Gastrocnemius medialis (tissue), 4 donors: ENCODE measurements at places on chromosomes 13 and 19.

DNA sequence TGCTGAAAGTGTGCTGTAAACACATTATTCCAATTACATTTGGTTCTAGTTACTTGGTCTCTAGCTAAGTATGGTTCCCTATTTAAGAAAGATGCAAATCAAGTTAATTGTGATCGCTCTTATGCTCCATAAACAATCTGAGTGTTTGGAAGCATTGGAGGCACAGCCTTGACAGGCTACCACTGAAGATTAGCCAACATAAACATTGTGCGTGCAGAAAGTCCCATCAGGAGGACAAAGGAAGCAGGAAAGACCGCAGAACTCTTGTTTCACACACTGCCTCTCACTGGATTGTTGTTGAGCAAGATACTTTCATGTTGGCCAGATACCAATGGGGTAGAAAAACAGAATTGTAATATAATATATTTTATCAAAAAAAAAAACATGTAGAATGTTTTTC is 814.4 kb downstream of the EFNB2 start:
- DNase-seq: no peak

- DNase-seq: no peak
These were observed 44.6 kb downstream of the GJA3 start for GRCh38 chr13:20116213-20116612.

DNA sequence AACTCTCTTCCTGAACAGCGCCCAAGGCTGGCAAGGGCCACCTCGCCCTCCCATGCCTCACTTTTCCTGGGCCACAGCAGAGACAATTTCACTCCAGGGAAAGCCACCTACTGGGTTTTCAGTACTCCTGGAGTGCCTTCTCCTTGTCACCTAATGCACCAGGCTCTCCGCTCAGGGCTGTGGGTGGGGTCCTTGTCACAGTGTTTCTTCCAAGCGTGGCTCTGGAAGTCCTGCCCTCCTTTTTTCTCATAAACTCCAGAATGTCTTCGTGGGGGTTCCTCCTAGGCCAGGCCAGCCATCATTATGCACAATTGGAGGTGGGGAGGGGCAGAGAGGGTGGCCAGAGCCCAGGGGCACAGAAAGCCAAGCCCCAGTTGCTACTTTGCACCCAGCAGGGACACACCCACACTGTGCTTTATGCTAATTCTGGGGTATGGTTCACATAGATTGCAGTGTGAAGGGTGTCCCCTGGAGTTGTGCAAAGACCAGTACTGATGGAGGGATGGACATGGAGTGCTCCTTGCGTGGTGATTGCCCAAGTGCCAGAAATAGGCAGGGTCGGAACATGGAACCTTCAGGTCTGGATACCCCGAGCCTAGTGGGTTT is 78.8 kb downstream of the CHST8 start:
- no peak for DNase-seq

GRCh38 chr19:13729859-13730258 is 34.5 kb upstream of the MRI1 start:
- no peak for DNase-seq

GRCh38 chr13:43057653-43058317 is 34.4 kb downstream of the DNAJC15 start:
- no peak for DNase-seq

GRCh38 chr13:61286148-61286745 is 129.4 kb downstream of the PCDH20 start:
- no peak for DNase-seq

DNA sequence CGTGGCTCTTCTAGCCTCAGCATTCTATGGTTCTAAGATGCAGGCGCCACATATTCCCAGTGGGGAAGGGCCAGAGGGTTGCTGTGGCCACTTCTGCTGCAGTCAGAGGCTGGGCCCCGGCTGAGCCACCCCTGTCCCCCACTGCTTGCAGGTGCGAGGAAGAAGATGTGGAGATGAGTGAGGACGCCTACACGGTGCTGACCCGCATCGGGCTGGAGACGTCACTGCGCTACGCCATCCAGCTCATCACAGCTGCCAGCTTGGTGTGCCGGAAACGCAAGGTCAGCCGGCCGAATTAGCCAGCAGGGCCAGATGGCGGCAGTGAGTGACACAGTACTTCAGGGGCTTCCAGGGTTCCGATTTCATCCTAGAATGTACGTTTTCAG is 2.0 kb downstream of the LHB start:
- no peak for DNase-seq

- DNase-seq: no peak
These were observed 689 bp downstream of the DCUN1D2 start for GRCh38 chr13:113489549-113490495.

DNA sequence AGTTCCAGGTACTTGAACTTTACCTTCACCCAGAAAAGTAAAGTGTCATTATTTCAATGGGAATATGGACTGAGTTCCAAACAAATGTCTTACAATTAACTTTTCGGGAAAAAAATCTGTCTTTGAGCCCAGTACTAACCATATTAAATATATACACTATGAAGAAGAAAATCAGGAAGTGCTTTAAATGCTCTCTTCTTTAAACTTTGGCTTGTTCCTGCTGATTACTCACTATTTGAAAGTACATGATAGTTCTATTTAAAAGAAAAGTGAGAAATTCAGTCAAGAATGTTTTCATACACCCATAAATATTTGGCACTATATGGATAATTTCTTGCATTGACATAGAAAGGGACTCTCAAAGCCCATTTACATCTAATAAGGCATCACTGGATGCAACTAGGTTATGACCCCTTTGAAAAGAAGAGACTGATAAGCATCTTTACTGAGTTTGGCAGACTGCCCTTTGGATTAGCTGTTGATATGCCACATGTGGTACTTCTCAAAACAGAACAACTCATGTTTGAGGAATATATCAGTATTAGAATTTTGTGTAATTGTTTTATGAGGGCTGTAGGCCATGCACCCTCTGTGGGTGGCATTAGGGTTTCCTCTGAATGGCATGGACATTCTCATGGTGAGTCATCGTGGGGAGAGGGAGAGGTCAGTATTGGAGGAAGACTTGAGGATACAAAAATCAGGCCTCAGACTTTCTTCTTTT is 25.0 kb upstream of the VWA8 start:
- DNase-seq: no peak

GRCh38 chr19:49468199-49468598 is 5.8 kb upstream of the FLT3LG start:
- DNase-seq: no peak

- no peak for DNase-seq
These were observed 825 bp downstream of the ZNF776 start for GRCh38 chr19:57747472-57747807.

DNA sequence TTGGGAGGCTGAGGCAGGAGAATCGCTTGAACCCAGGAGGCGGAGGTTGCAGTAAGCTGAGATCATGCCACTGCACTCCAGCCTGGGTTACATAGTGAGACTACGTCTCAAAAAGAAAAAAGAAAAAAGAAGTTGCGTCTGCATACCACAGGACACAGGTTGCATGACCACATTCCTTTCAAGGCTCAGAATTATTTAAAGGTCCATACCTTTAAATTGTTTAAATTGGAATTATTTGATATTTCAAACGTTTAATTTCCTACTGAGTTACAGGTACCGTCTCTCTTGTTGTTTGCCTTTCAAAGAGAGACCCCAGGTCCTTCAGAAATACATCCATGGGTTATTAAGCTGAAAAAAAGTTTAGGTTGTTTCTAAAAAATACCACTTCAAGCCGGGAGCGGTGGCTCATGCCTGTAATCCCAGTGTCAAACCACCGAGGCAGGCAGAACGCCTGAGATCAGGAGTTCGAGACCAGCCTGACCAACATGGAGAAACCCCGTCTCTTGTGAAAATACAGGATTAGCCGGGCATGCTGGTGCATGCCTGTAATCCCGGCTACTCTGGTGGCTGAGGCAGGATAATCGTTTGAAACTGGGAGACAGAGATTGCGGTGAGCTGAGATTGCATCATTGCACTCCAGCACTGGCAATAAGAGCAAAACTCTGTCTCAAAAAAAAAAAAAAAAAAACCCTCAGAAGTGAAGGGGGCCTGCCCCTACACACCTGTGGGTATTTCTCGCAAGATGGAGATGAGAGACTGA is 18.6 kb downstream of the ZNF816 start:
- DNase-seq: no peak

DNA sequence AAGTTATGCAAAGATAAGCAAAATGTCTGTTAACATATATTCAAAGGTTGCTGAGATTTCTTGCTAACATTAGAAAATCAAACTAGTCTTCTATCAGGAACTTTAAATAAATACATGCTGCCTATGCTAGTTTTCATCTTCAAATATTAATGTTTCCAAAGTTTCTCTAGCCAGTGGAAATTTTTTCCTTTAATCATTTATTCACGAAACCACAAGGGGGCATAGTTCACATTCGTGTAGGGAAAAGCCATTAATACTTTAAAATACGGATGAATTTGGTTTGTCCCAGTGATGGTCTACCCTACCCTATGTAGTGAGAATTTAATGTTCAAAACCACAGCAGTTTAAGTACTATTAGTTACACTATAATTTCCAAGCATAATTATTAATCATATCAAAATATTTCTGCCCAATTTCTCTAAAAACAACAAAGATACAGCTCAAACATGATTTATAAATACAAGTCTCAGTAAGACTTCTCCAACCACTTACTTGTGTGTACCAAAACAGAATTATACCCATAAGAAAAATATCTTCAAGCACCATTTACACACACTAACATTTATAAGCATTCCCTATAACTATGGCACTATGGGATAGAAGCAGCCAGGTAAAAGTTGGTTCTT is 16.2 kb downstream of the NUFIP1 start:
- no peak for DNase-seq

- DNase-seq: no peak
These were observed 15.1 kb upstream of the FFAR2 start for GRCh38 chr19:35432911-35433310.

GRCh38 chr19:2070436-2070827 is 19.4 kb upstream of the MKNK2 start:
- DNase-seq: no peak

- DNase-seq: peak; percentile 61
These were observed 3.2 kb downstream of the MIDN start for GRCh38 chr19:1251330-1252220.

- DNase-seq: no peak
These were observed 30.4 kb upstream of the SPACA7 start for GRCh38 chr13:112345826-112346172.

GRCh38 chr13:27065582-27065981 is 106.0 kb downstream of the USP12 start:
- DNase-seq: no peak

GRCh38 chr19:35454663-35455062 is 6.6 kb downstream of the FFAR2 start:
- no peak for DNase-seq

- DNase-seq: no peak
These were observed 66.2 kb downstream of the SLC15A1 start for GRCh38 chr13:98686270-98686669.

DNA sequence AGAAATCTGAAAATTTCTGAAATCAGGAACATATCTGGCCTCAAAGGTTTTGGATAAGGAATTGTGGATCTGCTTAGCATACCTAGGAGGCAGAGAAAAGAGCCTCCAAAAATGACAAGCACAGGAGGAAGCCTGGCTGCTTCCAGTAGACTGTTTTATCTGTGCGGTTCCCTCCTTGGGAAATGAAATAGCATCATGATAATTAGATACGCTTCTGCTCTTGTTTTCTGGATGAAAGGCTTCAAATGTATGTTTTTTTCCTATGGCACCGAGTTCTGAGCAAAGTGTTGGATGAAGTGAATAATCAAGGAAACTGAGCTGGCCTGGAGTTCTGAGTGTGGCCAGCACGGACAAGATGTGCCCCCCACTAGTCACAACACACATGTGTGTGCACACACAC is 19.8 kb upstream of the GPR12 start:
- DNase-seq: no peak

DNA sequence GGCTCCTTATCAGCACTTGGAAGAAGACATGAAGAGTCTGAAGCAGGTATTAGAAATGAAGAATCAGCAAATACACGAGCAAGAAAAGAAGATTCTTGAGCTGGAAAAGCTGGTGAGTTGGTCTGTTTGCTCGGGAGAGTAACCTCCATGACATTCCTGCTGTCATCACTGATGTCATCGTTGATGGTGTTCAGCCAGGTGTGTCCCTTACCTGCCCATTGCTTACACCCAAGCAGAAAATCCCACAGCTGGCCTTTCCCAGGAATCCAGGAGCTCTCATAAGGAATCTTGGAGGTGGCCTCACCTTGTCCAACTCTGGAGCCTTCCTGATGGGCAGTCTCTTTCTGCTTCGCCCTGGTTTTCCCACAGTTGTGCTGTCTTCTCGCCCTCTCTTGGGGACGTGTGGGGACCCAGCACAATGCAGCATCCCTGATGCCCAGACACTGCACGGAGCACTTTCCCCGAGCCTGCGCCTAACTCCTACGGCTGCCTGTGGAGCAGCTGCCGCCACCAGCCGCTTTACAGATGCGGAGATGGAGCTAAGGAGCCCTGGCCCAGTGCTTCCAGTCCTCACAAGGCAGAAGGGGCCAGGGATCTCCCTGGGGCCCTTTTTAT is 97.0 kb downstream of the SLC7A1 start:
- no peak for DNase-seq

- no peak for DNase-seq
These were observed 39.4 kb downstream of the CELF5 start for GRCh38 chr19:3263866-3264265.

DNA sequence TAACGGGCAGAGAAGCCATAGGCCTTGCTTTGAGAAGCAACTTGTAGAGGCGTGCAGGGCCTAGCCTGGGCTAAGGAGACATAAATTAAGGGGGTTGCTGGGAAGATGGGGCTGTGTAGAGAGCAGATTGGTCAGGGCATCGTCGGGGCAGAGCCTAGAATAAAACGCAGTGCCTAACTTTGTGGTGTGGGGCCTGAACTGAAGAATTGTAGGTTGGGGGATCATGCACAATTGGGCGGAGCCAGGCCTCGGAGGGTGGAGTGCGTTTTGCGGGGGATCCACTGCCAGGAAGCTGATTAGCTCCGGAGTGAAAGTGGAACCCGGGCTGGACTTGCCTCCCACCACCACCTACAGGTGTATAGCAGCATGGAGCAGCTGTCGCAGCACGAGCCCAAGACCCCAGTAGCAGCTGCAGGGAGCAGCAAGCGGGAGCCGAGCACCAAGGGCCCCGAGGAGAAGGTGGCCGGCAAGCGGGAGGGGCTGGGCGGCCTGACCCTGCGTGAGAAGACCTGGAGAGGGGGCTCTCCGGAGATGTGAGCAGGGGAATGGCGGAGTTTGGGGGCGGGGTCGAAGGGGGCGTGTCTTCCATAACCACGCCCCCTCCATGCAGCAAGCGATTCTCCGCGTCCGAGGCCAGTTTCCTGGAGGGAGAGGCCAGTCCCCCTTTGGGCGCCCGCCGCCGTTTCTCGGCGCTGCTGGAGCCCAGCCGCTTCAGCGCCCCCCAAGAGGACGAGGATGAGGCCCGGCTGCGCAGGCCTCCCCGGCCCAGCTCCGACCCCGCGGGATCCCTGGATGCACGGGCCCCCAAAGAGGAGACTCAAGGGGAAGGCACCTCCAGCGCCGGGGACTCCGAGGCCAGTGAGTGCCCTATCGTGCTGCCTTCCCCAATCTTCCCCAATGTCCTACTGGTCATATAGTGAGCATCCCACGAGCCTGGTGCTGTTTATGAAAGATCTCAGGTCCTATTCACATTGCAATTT is 13.8 kb downstream of the DNASE2 start:
- DNase-seq: no peak
